Caco-2 (cell line): ENCODE measurements at places on chromosomes 13 and 19. TPM values are rescaled to one million over a fixed set of nuclear protein-coding genes. Genes with fewer than 3 reads are reported as not detected.

GRCh38 chr19:18870531-18871172 lies 25.3 kb downstream of the CERS1 start:
- H3K4me3 ChIP-seq: no peak overlapping the region
- no peak for DNase-seq
- H3K27ac ChIP-seq: peak overlapping the region; percentile 69
- peaks cover 4% of the 10 kb centered on the region for H3K36me3 ChIP-seq
- H3K4me1 ChIP-seq: peaks cover 12% of the 10 kb centered on the region

- H3K27ac ChIP-seq: no peak overlapping the region
- no peak for DNase-seq
- no peaks in the 10 kb centered on the region for H3K27me3 ChIP-seq
These were observed 51.1 kb downstream of the MLLT1 start for GRCh38 chr19:6228551-6229215.

GRCh38 chr13:99327126-99327525 lies 19.9 kb upstream of the GPR183 start:
- H3K27ac ChIP-seq: no peak overlapping the region
- no peak for DNase-seq
- no peaks in the 10 kb centered on the region for H3K27me3 ChIP-seq
- no peaks in the 10 kb centered on the region for H3K4me1 ChIP-seq
- no peaks in the 10 kb centered on the region; the same call in 1 of the 2 replicates for H3K36me3 ChIP-seq

DNA sequence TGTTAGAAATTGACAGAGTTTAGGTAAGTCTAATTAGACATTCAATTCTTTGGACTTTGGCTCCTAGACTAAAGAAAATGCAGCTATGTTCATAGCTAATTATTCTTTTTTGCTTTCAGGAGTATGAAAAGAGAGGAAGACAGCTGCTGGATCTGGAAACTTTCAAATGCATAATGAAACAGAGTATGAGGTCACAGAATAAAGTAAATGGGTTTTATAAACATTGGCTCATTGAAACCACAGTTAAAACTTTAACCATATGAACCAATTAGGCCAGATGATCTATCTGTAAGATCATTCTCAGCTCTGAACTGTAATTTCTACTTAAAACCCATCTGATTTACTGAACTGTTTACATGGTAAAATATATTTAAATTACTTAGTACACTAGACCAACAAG lies 82.7 kb downstream of the TEX26 start:
- no peak overlapping the region for H3K27ac ChIP-seq
- H3K4me1 ChIP-seq: no peaks in the 10 kb centered on the region
- no peaks in the 10 kb centered on the region for H3K36me3 ChIP-seq
- H3K27me3 ChIP-seq: no peaks in the 10 kb centered on the region

- H3K4me1 ChIP-seq: peaks cover 23% of the 10 kb centered on the region
- H3K36me3 ChIP-seq: no peaks in the 10 kb centered on the region; the same call in none of the 2 replicates
- H3K27ac ChIP-seq: no peak overlapping the region
- no peak overlapping the region for H3K4me3 ChIP-seq
These were observed 91.3 kb downstream of the ZMYM2 start for GRCh38 chr13:20049558-20050473.

DNA sequence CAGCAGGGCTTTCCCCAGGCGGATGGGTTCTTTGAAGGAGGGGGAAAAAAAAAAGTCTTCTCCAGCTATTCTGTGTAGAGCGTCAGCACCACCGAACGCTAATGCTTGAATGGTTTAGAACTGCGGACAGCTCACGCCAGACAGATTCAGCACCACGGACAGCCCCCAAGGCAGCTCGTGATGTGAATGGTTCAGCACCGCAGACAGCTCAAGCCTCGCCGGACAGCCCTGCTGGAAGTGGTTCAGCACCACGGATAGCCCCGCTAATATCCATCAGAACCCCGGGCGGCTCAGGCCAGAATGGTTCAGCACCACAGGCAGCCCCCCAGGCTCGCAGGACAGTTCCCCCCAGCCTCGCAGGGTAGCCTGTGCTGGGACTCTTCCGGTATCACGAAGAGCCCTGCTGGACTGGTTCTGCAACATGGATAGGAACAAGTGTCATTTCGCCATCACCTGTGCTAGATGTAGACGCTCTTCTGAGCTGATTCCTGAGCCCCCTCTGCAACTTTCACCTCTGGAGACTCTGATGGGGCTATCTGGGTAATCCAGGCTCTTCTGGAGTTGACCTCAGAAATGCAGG lies 4.9 kb upstream of the SMIM17 start:
- H3K36me3 ChIP-seq: no peaks in the 10 kb centered on the region
- H3K27me3 ChIP-seq: no peaks in the 10 kb centered on the region
- no peak overlapping the region for H3K27ac ChIP-seq
- no peaks in the 10 kb centered on the region for H3K4me1 ChIP-seq
- DNase-seq: peak; percentile 76
- no peak overlapping the region for H3K4me3 ChIP-seq

GRCh38 chr19:34577531-34578101 lies 96.1 kb downstream of the WTIP start:
- H3K4me3 ChIP-seq: no peak overlapping the region
- no peaks in the 10 kb centered on the region for H3K4me1 ChIP-seq
- H3K27ac ChIP-seq: no peak overlapping the region
- no peak for DNase-seq
- H3K27me3 ChIP-seq: no peaks in the 10 kb centered on the region

- peaks cover 4% of the 10 kb centered on the region; the same call in 1 of the 2 replicates for H3K4me1 ChIP-seq
- no peaks in the 10 kb centered on the region for H3K36me3 ChIP-seq
- H3K27me3 ChIP-seq: no peaks in the 10 kb centered on the region
- no peak for DNase-seq
- no peak overlapping the region for H3K4me3 ChIP-seq
These were observed 4.9 kb downstream of the MAG start for GRCh38 chr19:35296644-35297514.

- H3K27ac ChIP-seq: no peak overlapping the region
- DNase-seq: no peak
- H3K27me3 ChIP-seq: no peaks in the 10 kb centered on the region
- no peak overlapping the region for H3K4me3 ChIP-seq
These were observed 3.0 kb upstream of the KCTD12 start for GRCh38 chr13:76889254-76889653.

DNA sequence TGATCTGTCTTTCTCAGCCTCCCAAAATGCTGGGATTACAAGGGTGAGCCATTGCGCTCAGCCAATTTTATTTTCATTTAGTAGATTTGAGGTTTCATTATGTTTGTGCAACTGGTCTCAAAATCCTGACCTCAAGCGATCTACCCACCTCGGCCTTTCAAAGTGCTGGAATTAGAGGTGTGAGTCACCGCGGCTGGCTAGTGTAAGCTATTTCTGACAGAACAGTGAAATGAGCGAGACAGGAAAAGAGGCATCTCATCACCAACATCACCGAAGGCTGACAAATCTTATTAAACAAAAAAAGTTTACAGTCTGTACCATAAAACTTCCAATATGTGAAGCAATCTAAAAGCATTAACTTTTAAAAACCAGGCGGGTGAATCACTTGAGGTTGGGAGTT lies 12.2 kb upstream of the ZNF888 start:
- 0 out of 2 replicates have a peak, but pooled peaks cover 19% of the 10 kb centered on the region for H3K4me1 ChIP-seq
- no peak for DNase-seq
- no peaks in the 10 kb centered on the region for H3K27me3 ChIP-seq
- no peak overlapping the region for H3K27ac ChIP-seq

DNA sequence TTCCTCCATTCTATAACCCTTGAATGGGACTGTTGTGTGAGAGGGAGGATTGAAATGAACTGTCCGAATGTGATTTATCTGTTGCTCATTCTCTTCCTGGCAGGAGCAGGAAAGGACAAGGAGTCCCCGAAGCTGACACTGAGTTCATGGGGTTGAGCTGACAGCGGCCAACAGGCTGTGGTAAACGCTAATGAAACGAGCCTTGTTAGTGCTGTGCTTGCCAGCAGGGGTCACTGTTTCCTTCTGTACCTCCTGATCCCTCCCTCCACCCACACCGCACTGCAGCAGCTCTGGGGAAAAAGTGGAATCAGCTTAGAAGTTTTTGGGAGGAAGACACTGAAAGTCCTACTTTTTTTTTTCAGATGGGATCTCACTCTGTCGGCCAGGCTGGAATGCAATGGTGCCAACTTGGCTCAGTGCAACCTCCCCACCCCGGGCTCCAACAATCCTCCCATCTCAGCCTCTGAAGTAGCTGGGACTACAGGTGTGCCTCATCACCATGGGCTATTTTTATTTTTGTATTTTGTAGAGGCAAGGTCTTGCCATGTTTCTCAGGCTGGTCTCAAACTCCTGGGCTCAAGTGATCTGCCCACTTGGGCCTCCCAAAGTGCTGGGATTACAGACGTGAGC lies 6.7 kb upstream of the ZNF761 start:
- peaks cover 21% of the 10 kb centered on the region for H3K4me1 ChIP-seq
- no peaks in the 10 kb centered on the region; the same call in 1 of the 2 replicates for H3K36me3 ChIP-seq
- peak; percentile 50 for DNase-seq
- H3K4me3 ChIP-seq: no peak overlapping the region
- no peaks in the 10 kb centered on the region for H3K27me3 ChIP-seq
- no peak overlapping the region for H3K27ac ChIP-seq

- H3K27ac ChIP-seq: no peak overlapping the region
- H3K36me3 ChIP-seq: no peaks in the 10 kb centered on the region
- no peaks in the 10 kb centered on the region for H3K27me3 ChIP-seq
- no peak for DNase-seq
- no peaks in the 10 kb centered on the region for H3K4me1 ChIP-seq
These were observed 56.5 kb downstream of the CDK8 start for GRCh38 chr13:26310470-26310869.

- H3K4me1 ChIP-seq: no peaks in the 10 kb centered on the region
- H3K27ac ChIP-seq: no peak overlapping the region
- H3K4me3 ChIP-seq: no peak overlapping the region
- no peak for DNase-seq
- H3K36me3 ChIP-seq: peaks cover 2% of the 10 kb centered on the region
These were observed 7.7 kb downstream of the N4BP2L2 start for GRCh38 chr13:32530841-32531253.

- H3K27me3 ChIP-seq: no peaks in the 10 kb centered on the region
- no peaks in the 10 kb centered on the region for H3K4me1 ChIP-seq
- no peaks in the 10 kb centered on the region; the same call in 1 of the 2 replicates for H3K36me3 ChIP-seq
- DNase-seq: no peak
These were observed 24.2 kb downstream of the ELAVL1 start for GRCh38 chr19:7981199-7981598.

- no peaks in the 10 kb centered on the region for H3K4me1 ChIP-seq
- no peak for DNase-seq
- no peak overlapping the region for H3K4me3 ChIP-seq
- no peak overlapping the region for H3K27ac ChIP-seq
- H3K27me3 ChIP-seq: no peaks in the 10 kb centered on the region
- H3K36me3 ChIP-seq: no peaks in the 10 kb centered on the region
These were observed 40.2 kb downstream of the TSSK6 start for GRCh38 chr19:19475015-19475765.

- H3K27me3 ChIP-seq: no peaks in the 10 kb centered on the region
- H3K4me3 ChIP-seq: no peak overlapping the region
- DNase-seq: no peak
- H3K27ac ChIP-seq: no peak overlapping the region
- peaks cover 5% of the 10 kb centered on the region; the same call in 1 of the 2 replicates for H3K4me1 ChIP-seq
These were observed 125.2 kb upstream of the ZNF91 start for GRCh38 chr19:23520441-23520840.

- H3K27ac ChIP-seq: no peak overlapping the region
- H3K4me1 ChIP-seq: no peaks in the 10 kb centered on the region
- no peaks in the 10 kb centered on the region for H3K27me3 ChIP-seq
- H3K4me3 ChIP-seq: no peak overlapping the region
- H3K36me3 ChIP-seq: no peaks in the 10 kb centered on the region
These were observed 10.0 kb downstream of the FNDC3A start for GRCh38 chr13:48985756-48986155.

- DNase-seq: no peak
- H3K36me3 ChIP-seq: no peaks in the 10 kb centered on the region
- no peak overlapping the region for H3K27ac ChIP-seq
- H3K4me3 ChIP-seq: no peak overlapping the region
These were observed 231.7 kb downstream of the TUBA3C start for GRCh38 chr13:18949970-18950369.

GRCh38 chr13:80168089-80168850 lies 172.7 kb downstream of the SPRY2 start:
- H3K27me3 ChIP-seq: no peaks in the 10 kb centered on the region
- no peak for DNase-seq
- H3K4me3 ChIP-seq: no peak overlapping the region
- no peaks in the 10 kb centered on the region for H3K4me1 ChIP-seq
- no peaks in the 10 kb centered on the region for H3K36me3 ChIP-seq

DNA sequence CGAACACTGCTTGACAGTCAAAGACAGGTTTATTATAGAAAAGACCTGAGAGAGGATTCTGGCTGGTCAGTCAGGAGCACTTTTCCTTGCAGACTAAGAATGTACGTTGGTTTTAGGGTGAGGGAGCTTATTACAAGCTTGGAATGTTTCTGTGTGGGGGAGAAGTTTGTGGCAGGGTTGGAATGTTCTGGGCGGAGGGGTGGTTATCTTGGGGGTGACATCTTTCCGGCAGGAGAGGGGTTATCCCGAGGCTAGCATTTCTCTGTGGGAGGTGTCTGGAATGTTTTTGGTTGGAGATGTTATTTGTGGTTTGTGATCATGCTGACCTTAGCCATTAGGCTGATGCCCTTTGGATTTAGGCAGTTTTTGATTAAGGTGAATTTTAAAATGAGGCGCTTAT lies 61.8 kb downstream of the ZNF136 start:
- H3K27ac ChIP-seq: no peak overlapping the region
- H3K4me1 ChIP-seq: no peaks in the 10 kb centered on the region
- no peaks in the 10 kb centered on the region for H3K27me3 ChIP-seq
- H3K4me3 ChIP-seq: no peak overlapping the region
- no peak for DNase-seq

GRCh38 chr13:95924389-95924994 lies 128.7 kb downstream of the UGGT2 start:
- DNase-seq: peak; percentile 51
- H3K36me3 ChIP-seq: no peaks in the 10 kb centered on the region
- H3K27me3 ChIP-seq: no peaks in the 10 kb centered on the region
- no peak overlapping the region for H3K27ac ChIP-seq
- peaks cover 14% of the 10 kb centered on the region; the same call in 1 of the 2 replicates for H3K4me1 ChIP-seq

DNA sequence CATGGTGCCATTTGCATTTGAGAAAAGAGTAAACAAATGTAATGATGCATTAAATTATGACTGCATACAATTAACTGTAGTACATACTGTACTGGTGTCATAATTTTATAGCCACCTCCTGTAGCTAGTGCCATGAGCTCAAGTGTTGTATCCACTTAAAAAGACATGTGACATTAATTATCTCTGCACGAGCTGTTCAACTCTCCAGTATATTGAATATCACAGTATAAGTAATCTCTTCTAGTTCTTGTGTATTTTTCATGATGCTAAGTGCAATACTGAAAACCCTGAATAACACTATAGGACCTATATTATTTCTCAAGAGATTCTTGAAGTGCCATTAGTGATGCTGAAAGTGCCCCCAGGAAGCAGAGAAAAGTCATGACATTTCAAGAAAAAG lies 387.3 kb downstream of the PCDH17 start:
- no peak overlapping the region for H3K4me3 ChIP-seq
- no peak for DNase-seq
- no peaks in the 10 kb centered on the region for H3K4me1 ChIP-seq

- no peaks in the 10 kb centered on the region for H3K27me3 ChIP-seq
- peaks cover 27% of the 10 kb centered on the region for H3K4me1 ChIP-seq
- no peak for DNase-seq
- no peak overlapping the region for H3K27ac ChIP-seq
- no peaks in the 10 kb centered on the region for H3K36me3 ChIP-seq
These were observed 77.7 kb downstream of the COL4A1 start for GRCh38 chr13:110228936-110229904.

GRCh38 chr13:20192836-20193161 lies at the start of gene GJB2:
GJB2 (minus strand) TSS chr13:20192938; CDS start chr13:20189581, 3,357 bp downstream.
- no peaks in the 10 kb centered on the region for H3K36me3 ChIP-seq

HSPH1 gene
- total RNA-seq: 141 and 151 TPM in 2 replicates

PRTN3 gene
- 0.29 TPM in 1 of 2 replicates, not detected in the other for total RNA-seq

FPR3 gene
- total RNA-seq: not detected in 2 replicates

FGF22 gene
- total RNA-seq: 0.68 TPM in 1 of 2 replicates, not detected in the other

SLC10A2 gene
- not detected in 2 replicates for total RNA-seq

CIRBP gene
- total RNA-seq: 289 and 331 TPM in 2 replicates

ZIM2 gene
- total RNA-seq: not detected in 2 replicates

FAM216B gene
- not detected in 2 replicates for total RNA-seq
